ENCODE measurements at places on chromosomes 4 and X.

GRCh38 chr4:70538869-70539268, 20.5 kb downstream of the AMTN start:
- no peak for DNase-seq

- DNase-seq, result no peak
Observed at GRCh38 chr4:165472943-165473676, 94.3 kb downstream of the CPE start.

GRCh38 chr4:138650929-138651448, 364.6 kb upstream of the NOCT start:
- DNase-seq, result no peak

DNA sequence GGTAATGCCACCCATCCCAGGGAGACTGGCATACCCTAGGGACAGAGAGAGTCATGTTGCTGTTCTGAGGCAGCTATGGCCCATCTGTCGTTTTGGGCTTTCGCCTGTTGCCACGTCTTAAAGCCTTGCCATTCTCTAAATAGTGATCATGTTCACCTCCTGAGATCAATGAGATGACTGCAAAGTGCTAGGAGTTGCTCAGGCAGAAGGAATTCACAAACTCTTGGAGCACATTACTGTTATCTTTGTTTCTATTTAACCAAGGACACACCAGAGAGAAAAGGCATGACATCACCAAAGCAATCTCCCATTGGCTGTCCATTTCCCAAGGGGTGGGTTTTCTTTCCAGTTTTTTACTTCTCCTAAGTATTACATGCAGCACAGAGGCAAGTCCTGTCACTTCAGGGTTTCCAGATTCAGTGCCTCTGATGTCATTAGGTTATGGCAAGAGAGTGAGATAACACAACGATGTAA, 37.1 kb upstream of the SETD7 start:
- DNase-seq, result no peak

DNA sequence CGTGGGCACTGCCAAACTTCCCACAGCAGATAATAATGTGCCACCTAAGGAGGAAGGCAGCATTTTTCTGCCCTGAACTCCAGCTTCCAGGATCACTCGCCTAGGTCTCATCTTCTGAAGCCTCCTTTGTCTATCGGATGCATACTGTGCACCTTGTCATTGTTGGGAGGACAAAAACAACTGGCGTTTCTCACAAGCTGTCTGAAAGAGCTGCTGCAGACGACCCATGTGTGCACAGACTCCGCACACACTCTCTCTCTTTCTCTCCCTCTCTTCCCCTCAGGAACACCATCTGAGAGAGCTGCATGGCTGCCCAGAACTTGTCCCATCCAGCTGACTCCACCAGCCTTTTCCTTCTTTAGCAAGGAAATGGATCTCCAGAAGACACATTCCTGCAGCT, 83.0 kb downstream of the MAML3 start:
- DNase-seq, result no peak

GRCh38 chrX:24718771-24719170, 25.1 kb downstream of the POLA1 start:
- DNase-seq, result no peak

- DNase-seq, result no peak
Observed at GRCh38 chr4:148787285-148787684, 345.1 kb upstream of the NR3C2 start.

DNA sequence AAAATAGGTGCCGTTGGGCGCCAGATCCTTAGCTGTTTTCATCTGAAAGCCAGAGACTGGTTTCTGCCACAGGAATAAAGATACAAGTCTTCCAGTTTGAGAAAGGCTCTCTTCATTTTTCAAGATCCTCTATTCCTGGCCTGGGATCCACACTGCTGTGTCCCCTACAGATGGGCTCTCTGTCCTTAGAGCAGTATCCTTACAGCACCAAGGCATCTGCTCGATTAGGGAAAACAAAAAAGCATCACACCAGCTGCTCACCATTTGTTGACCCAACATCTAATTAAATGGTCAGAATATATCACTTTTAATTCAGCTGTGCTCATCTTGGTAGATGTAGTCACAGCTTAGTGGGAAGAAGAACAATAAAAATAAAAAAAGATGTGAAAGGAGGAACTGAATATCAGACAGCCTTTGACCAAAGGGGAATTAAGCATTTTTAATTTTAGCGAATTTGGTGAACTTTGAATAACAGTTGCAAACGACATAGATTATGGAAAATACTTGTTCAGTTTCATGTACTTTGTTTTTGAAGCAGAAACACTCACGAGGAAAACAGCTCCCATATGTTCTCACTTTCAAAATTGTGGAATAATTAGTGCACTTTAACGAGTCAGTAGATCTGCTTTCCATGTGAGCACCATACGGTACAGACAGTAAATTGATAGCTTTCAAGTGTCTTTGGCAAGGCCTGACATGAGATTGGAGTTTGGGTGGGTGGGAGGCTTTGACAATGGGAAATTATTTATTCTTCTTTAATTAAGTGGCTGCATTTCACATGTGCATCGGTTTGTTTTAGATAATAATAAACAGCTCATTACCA, 148.4 kb upstream of the CLNK start:
- DNase-seq, result no peak

GRCh38 chrX:23503835-23504539, 163.3 kb upstream of the PRDX4 start:
- DNase-seq, result no peak

- no peak for DNase-seq
Observed at GRCh38 chr4:143186649-143187048, 1.9 kb downstream of the USP38 start.

GRCh38 chr4:62360156-62360545, 1160.0 kb downstream of the ADGRL3 start:
- no peak for DNase-seq

GRCh38 chr4:76998251-76998901, 48.8 kb downstream of the SEPTIN11 start:
- DNase-seq, result no peak

GRCh38 chr4:141352909-141353525, 132.3 kb downstream of the ZNF330 start:
- no peak for DNase-seq

DNA sequence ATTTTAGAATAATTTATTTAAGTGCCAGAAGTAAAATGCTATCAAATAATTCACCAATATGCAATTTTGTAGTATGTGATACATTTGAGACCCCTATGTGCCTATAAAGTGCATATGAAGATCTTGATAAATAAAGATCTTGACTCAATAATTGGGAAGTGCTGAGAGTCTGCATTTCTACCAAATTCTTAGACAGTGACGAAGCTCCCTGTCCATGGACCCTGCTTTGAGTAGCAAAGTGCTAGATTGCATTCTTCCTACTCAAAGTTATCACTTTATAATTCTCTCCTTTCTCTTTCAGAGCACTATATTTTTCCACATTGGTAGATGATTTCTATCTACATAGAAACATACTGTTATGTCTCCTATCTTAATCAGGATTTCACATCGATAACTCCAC, 1393.9 kb downstream of the ARAP2 start:
- DNase-seq, result no peak

GRCh38 chr4:16866974-16867373, 31.5 kb downstream of the LDB2 start:
- no peak for DNase-seq

GRCh38 chr4:147822128-147822527, 90.2 kb downstream of the ARHGAP10 start:
- no peak for DNase-seq

- DNase-seq, result no peak
Observed at GRCh38 chrX:989959-990510, 222.4 kb downstream of the CRLF2 start.

DNA sequence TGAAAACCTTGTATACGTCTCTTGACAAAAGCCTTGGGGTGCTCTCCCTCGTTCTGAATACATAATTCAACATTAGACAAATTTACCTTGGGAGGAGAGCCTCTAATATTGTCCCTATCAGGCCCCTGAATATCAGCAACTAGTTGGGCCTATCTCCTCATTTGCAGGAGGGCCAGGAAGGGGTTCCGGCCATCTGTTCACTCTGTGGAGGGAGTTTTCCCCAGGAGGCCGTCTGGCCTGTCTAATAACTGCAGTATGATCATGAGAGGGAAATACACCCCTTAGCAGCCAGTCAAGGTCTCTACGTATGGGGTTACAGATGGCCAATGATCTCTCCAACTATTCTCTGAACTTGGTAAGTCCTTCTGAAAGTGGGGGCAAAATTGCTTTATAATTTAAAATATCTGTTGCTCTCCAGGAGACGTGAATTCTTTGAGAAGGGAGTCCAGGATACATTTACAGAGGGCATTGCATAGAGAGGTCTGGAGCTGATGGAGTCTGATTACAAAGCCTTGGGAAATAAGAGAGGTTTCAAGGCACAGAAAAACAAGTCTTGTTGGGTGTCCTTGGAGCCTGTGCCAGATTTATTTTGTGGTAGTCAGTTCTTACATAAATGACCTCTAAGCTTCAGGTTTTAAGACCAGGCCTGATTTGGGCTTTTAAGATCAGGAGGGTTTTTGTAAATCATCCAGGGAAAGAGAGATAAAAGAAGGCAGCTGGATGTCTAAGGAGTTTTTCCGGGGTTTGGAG, 48.2 kb upstream of the UXT start:
- no peak for DNase-seq

Data from CD8-positive, alpha-beta memory T cell (primary cell).